ENCODE measurements at places on chromosomes 4 and X.

- DNase-seq: no peak
Measured at GRCh38 chr4:113998079-113998478, 18.6 kb upstream of the ARSJ start.

- DNase-seq: no peak
Measured at GRCh38 chr4:54556051-54556450, 101.7 kb upstream of the KIT start.

DNA sequence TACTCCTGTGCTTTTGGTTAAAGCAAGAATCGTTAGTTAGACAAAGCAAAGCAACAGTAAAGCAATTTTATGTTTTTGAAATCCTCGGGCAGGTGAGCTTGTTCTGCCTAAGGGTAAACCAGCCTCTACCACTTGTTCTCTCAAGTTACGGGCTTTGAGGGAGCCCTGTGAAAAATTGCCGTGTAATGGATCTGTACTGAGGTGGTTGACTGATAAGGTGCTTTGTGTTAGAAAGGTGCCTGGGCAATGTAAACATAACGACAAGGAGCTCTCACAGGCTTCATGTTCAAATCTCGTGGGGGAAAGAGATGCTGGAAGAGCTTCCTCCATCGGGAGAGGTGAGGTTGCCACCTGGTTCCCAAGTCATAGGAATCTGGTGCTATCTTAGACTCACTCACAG is 111.8 kb downstream of the TRAPPC11 start:
- no peak for DNase-seq

DNA sequence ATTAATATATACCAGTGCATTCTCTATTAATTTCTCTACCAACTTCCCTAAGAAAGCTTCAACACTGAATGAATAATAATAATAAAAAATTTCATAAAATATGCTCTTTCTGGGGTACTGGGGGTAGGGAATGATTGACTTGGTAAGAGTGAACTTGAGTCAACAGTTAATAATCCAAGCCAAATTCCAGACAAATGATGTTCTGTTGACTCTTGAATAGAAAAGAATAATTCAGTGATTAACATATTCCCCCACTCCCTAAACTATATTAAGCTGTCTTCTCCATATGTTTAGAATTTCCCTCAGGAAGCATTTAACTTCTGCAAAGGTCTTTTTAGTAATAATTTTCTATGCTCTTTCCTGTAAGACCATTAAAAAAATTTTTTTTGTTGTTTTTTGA is 12.3 kb downstream of the PGRMC2 start:
- DNase-seq: no peak

- peak; percentile 73 for DNase-seq
Measured at GRCh38 chrX:2614911-2615310, 76.2 kb upstream of the CD99 start.

DNA sequence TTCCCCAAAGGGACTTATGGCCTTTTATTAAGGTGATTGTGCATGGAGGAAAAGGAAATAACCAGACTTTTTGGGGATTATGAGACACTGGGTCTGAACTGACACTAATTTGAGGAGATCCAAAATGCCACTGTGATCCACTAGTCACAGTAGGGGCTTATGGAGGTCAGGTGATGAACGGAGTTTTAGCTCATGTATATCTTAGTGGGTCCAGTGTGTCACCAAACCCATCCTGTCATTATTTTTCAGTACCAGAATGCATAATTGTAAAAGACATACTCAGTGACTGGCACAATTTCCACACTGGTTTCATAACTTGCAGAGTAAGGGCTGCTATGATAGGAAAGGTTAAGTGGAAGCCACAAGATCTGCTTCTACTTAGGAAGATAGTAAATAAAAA is 131.3 kb downstream of the RTL3 start:
- no peak for DNase-seq

GRCh38 chr4:27828843-27829242 is 968.2 kb downstream of the STIM2 start:
- no peak for DNase-seq

- no peak for DNase-seq
Measured at GRCh38 chr4:74770226-74770910, 24.0 kb downstream of the BTC start.

- no peak for DNase-seq
Measured at GRCh38 chrX:10755439-10756334, 135.3 kb upstream of the MID1 start.

GRCh38 chr4:132619968-132620367 is 529.1 kb upstream of the PCDH10 start:
- no peak for DNase-seq

DNA sequence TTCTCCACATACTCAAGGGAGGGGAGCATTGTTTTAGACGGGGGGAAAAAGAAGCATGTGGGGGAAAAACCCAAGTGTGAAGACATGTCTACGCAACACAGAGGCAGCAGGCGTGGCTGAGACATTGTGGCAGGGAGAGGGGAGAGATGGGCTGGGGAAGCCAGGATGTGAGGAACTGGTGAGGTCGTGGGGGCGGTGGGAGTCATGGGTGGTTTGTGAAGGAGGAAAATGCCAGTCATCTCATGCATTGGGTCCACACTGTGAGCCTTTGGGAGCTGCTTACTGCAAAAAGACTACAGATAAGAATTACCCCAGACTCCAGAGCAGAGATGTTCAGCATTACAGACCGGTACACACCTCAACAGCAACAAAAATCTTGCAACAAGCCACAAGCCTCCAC is 2.1 kb downstream of the JAKMIP1 start:
- DNase-seq: no peak

DNA sequence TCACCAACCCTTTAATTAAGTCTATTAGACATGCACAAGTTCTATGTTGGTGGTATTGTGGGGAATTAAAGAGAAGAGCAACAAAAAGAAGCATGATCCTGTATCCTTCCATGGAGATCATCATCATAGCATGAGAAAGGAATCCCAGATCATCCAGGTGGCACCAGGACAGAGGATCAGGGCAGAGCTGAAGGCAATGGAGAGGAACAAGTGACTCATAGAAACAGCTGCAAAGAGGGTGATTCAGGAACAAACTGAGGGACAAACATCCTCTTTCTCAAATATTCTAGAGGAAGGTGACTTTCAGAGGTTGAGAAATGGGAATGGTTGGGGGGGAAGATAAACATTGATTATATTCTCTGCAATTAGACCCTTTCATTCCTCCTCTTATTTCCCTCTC is 105.5 kb upstream of the OTUD4 start:
- no peak for DNase-seq

GRCh38 chr4:138542191-138542776 is 300.1 kb upstream of the SLC7A11 start:
- DNase-seq: no peak

- no peak for DNase-seq
Measured at GRCh38 chr4:7710576-7711306, 228.9 kb downstream of the AFAP1 start.

DNA sequence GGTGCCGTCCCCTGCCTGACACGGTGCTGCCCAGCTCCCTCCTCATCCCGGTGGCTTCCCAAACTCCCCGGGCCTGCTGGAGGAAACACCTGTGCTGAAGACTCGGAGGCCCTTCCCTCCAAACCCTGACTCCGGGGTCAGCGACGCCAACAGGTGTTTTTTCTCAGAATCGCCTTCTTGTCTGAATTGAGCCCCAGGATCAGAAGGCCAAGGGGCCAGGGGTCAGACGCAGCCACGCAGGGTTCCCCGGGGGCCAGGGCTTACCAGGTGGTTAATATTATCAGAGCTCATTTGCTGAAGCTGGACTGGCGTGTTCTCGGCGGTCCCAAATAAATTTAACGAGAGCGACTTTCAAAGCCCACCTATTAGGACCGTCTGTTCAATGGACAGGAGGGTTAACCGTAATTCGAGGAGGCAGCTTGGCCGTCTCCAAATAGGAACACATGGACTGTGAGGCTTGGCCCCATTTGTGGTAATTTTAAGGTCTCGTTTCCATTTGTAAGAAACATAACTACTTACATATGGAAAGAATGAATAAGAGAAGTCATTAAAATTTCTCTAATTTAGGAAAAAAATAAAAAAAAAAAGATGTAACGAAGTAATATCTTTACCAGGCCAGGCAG is 239.3 kb downstream of the CRLF2 start:
- DNase-seq: no peak

- DNase-seq: no peak
Measured at GRCh38 chrX:101708163-101708562, 48.5 kb upstream of the ARMCX2 start.

DNA sequence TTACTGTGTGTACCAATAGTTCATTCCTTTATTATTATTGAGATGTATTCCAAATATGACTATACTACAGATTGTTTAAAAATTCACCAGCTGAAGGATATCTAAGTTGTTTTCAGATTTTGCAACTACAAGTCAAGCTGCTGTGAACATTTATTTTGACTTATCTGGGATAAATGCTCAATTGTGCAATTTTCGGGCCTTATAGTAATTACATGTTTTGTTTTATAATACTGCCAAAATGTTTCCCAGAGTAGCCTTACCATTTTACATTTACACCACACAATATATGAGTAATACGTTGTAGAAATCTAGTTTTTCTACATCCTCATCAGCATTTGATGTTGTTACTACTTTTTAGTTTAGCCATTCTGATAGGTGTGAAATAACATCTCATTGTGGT is 179.6 kb downstream of the ANTXR2 start:
- no peak for DNase-seq

GRCh38 chr4:27716693-27717430 is 856.2 kb downstream of the STIM2 start:
- DNase-seq: no peak

DNA sequence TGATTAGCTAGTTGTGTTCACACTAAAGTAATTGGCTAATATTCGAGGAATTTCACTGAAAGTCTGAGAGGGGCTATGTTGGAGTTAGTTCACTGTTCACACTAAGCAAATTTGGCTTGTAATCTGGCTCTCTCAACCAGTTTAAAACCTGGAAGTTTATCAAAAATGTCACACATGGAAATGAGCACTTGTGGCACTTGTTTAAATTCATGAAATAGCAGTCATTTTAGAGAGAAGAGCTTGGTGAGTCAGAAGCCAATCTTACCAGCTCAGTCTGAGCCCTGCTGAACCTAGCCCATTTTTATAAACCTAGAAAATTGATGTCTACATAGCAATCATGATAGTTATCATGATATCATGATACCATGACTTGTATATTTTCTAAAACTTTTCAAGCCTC is 90.7 kb upstream of the JADE1 start:
- DNase-seq: peak; percentile 61

- peak; percentile 40 for DNase-seq
Measured at GRCh38 chrX:69361311-69361845, 142.7 kb upstream of the NALF2 start.

DNA sequence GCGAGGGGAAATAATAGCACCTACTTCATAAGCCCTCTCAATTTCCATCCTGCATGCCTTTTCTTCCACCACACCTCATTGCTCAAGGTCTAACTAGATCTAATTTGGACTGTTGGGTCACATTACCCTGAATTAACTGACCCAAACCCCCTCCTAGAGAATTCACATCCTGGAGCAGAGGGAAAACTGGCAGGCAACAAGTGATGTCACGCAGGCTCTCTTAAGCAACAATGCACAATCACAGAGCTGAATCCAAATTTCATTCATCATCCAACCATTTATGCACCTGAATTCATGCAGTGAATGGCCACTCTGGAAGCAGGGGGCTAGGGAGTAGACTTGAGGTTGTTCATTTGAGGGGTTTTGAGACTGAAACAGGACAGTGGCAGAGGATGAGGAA is 107.7 kb upstream of the HUWE1 start:
- DNase-seq: no peak

DNA sequence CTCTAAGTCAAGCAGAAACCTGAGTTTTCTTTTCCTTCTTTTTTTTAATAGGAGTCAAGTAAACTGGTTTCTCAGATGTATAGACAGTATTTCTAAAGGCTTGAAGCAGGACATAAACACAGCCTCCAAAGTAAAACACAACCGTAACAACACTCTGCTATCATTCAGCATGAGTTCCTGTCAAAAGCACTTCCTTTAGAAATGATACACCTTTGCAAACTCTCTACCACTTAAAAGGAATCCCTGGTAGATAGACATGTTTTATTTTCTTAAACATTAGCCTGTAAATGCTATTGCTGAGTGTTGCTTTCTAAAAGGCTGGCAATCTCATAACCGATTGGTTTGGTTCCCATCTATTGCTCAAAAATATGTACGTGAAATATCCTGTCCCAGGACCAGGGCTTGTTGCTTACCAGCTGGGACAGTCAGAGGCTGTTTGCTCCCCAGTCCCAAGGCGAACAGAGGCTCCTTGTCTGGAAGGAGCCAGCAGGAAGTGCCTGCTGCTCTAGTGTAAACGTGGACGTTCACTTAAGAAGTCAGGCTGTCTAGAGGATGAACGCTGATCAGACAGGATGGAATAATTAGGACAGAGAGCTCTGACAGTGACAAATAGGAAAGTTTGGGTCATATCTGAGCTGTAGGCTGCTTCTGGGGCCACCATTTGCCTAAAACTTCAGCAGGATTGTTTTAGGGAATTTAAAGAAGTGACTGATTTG is 173.9 kb upstream of the KLF3 start:
- no peak for DNase-seq

- no peak for DNase-seq
Measured at GRCh38 chr4:147863111-147863747, 131.3 kb downstream of the ARHGAP10 start.

DNA sequence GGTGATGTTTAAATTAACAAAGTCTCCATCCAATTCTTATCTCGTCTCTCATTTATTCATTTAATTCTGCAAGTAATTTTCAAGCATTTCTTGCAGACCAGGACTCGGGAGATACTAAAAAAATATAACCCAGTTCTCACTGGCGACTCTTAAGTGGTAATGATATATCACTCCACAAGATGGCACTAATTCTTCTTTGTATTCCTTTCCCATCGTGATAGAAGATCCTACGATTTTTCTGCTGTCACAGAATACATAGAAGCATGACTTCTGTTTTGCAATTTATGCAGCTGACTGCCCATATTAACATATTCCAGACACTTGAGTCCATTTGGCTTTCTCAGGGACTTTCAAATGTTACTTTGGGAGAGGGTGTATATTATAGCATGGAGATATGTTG is 64.0 kb upstream of the FGF13 start:
- DNase-seq: no peak

GRCh38 chr4:96099031-96099430 is 259.1 kb downstream of the PDHA2 start:
- no peak for DNase-seq

DNA sequence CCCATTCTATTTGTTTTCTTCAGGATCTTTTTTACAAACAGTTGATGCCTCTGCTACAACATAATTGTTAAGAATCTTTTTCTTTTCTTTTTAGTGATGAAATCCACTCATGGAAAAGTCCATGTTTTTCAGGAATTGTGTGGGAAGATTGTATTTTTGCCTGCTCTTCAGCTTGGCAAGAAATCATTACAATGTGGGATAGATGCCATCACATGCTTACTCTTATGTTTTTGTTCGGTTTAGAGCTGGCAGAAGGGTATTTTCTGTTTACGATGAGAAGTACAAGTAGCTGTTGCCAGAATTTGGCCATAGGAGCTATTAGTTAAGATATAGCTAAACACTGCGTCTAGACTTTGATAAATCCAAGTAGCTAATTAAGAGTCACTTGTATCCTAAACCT is 2585.3 kb downstream of the ARAP2 start:
- DNase-seq: no peak

DNA sequence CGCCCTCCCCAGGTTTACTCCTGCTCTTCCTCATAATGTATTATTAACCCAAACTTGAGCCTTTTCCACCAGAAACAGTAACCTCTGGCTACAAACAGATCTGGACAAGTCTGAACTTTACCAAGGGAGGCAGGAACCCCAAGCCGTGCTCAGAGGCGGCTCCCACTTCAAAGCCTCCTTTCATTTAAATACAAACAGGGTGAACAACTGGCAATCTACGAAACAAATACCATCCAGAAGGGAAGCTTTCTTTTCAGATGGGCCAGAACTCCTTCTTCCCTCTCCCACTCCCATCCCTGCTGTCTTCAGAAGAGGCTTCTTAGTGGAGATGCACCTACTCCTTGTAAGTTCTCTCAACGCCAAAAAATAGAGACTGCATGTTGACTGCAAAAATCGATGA is 2.1 kb upstream of the GPC4 start:
- no peak for DNase-seq
